ENCODE measurements at places on chromosomes 2 and 18. TPM values are rescaled to one million over a fixed set of nuclear protein-coding genes. Genes with fewer than 3 reads are reported as not detected.

GRCh38 chr2:25105336-25106085 is 62.9 kb downstream of the POMC start:
- DNase-seq = no peak

- no peak for DNase-seq
These were observed 16.3 kb downstream of the RAB12 start for GRCh38 chr18:8625461-8626092.

Gene CRYGD
- not detected for total RNA-seq

DNA sequence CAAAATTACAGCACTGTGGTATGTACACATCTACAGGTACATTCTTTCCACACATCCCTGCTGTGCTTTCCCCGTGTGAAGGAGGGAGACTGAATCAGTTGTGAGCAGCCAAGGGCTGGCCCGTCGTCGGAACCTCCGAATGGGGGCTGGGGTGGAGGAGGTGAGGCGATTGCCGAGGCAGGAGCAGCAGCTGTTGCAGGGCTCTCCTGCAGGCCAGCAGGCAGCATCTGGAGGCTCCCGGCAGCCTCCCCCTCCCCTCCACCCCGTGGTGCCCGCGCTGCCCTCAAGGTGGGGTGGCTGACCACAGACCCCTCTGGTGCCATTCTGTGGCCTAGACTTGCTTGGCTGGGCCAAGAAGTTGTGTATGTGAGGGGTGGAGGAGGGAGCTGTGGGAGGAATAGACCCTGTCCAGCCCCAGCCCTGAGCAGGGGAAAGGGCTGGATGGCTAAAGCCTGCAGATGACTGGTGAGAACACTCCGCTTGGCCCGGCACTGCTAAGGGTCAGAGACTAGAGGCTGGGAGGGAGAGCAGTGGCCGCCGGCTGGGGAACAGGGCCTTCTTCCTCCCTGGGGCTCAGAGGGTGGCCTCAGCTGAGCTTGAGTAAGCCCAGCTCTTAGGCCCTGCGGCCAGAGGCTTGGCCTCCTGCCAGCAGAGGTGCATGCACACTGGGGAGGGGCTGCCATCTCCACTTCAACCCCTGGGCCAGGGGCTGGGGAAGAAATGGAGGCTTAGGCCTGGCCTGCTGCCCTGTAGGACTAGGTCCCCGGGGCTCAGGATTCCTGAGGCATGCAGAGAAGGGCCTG is 7.6 kb downstream of the STAMBP start:
- DNase-seq = no peak

- no peak for DNase-seq
These were observed 238.2 kb downstream of the GCA start for GRCh38 chr2:162581959-162582798.

Gene GAD1
- not detected for total RNA-seq

GRCh38 chr18:59897321-59897954 is 2.4 kb upstream of the PMAIP1 start:
- DNase-seq = no peak

Gene APCDD1
- total RNA-seq = 24.9 TPM

DNA sequence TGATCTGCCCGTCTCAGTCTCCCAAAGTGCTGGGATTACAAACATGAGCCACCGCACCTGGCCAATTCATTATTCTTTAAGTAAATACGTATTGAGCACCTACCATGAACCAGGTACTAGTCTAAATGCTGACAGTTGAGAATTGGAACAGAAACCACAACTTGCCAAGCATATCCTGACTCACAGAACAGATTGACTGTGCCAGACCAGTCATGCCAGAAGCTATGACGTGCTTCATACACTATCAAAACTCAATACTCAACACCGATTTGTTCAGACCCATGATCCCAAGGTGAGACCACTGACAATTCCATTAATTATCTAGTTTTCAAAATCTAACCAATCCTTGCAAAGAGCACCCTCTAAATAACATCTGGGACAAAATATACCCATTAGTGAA is 148.6 kb downstream of the B3GNT2 start:
- DNase-seq = no peak

Data from left ventricle myocardium superior (tissue), 1 donor.